ENCODE measurements at places on chromosomes 16 and 17.

GRCh38 chr17:46195217-46195855 is 2.1 kb upstream of the KANSL1 start:
- DNase-seq: no peak

GRCh38 chr16:81586977-81587625 is 142.5 kb downstream of the CMIP start:
- DNase-seq: no peak

- DNase-seq: no peak
Measured at GRCh38 chr17:68324114-68324513, 32.8 kb downstream of the ARSG start.

DNA sequence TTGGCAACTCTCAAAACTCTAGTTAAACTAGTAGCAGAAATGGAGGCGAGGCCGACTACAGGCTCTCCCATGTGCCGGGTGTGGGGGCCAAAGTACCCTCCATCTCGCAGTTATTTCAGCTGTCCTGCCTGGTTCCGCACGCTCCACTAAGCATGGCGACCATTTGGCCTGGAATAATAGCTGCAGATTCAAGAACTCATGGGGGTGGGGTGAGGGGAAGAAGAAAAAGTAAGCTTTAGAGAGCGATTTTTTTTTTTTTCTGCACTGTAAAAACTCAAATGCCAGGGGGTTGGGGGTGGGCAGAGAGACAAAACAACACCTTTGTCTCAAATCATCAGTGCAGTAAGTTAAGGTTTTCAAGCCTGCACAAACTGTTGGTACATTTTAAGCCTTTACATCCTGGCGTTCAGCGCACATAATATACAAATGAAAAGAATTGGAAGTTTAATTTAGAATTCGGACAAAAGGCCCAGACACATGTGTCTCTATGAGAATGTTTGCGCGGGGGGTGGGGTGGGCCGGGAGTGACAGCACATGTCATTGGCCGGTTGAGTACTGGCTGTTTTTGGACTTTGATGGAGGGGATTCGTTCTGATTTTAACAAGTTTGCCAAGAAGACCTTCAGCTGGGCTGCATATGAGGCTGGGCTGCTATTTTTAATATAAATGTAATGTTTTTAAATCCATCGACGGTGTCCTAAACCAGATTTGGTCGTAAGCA is 694.7 kb upstream of the SALL1 start:
- no peak for DNase-seq

GRCh38 chr17:56926704-56927103 is 12.9 kb upstream of the TRIM25 start:
- no peak for DNase-seq

- DNase-seq: no peak
Measured at GRCh38 chr17:58560511-58560910, 46.1 kb upstream of the MTMR4 start.

DNA sequence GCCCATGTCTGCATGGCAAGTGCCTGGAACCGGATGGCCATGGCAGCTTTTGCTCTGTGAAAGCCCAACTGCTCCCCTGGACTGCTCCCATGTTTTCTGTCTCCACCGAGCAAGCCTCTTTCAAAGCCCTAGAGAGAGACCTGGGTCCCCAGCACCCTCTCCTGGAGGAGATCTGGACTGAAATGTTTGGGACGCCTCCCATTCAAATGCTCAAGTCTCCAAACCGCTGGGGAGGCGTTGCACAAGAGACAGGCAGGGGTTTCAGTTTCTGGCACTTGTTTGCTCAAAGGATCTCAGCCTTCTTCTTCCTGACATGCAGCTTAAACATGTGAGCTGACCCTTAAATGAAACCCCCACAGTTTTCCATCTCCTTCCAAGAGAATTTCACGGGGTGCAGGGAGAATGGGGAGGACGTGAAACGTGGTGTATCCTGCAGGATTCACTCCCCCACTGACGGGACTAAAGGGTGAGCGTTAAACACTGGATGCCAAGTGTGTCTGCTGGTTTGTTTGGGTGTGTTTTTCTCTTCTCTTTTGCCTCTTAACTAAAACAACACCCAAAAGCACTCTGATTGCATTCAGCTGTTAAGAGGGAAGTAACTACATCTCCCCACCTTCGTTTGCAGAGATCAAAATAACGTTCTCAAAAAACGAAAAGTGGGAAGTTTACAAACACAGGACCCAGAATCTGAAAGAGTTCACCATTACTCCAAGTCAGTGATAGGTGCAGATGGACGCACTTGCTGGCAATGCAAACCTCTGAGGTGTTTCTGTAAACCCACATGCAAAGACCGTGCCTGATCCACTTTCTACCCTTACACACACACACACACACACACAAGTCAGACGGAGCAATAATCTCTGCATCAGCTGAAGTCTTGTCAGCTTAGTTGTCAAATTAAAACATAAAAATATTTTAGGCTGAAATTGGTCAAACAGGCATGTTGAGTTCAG is 256.9 kb downstream of the C16orf95 start:
- no peak for DNase-seq

DNA sequence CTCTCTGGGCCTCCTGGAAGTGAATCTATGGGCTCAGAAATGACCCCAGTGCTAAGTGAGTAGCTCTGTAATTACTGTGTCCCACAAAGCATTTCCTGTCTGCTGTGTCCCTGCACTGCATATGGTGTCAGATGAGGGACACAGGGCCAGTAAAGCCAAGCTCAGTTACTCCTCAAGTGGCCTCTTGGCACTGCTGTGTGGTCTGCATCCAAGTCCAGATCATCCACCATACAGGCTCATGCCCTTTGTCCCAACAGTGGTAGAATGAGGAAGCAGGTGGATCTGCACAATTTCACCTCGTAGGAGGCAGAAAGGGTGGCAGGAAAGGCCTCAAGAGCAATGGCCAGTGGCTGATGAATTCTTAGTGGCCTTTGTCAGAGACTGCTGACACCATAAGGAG is 146.8 kb downstream of the SOX9 start:
- DNase-seq: no peak

GRCh38 chr17:36938566-36939051 is 1.3 kb downstream of the LHX1 start:
- no peak for DNase-seq

- DNase-seq: no peak
Measured at GRCh38 chr16:35339337-35339736, 1879.9 kb downstream of the TP53TG3F start.

DNA sequence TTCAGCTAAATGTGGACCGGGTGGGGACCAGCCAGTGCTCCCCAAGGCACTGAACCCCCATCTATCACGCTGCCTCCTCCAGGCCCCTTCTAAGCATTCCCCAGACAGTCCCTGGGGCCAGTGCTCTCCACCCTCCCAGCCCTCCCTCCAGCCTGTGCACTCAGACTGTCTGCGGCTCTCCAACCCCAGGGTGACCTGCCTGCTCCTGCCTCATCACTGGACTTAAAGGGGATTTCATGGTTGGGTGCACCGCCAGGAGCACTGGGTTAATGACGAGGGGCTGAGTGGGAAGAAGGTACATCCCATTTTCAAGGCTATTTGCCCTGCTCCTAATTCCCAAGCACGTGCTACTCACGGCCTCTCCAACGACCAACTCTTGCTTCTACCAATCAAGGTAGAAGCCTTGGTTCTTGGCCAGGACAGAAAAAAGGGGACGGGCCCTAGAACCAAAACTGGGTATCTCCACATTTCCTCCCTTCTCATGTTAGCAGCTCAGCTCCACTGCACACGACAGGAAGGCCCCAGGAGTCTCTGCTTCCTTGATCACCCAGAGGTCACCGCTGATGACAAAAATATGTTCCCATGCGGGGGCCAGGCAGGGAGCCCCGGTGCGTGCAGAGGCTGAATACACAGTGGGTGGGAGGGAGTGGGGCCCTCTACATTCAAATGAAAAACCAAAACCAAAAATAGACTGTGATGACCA is 3.5 kb upstream of the ABR start:
- no peak for DNase-seq

DNA sequence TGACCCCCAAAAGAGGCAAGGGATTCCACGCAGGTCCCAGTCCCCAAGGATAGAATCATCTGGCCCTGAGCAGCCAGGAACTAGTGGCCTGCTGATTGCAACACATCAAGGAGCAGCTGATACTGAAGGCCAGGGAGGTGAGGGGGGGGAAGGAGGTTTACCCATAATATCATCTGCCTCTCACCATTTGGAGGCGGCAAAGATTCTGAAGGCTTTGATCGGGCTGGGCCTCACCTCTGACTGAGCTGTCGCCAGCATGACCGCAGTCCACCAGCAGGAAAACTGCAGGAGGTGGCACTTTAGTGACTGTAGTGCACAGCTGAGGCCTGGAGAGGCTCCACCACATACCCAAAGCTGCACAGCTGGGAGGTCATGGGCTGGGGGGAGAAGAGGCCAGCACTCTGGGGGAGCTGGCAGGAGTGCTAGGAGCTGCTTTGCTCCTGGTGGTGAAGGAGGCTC is 20.5 kb upstream of the ITGA3 start:
- DNase-seq: no peak

- no peak for DNase-seq
Measured at GRCh38 chr16:17374668-17375255, 96.0 kb downstream of the XYLT1 start.

DNA sequence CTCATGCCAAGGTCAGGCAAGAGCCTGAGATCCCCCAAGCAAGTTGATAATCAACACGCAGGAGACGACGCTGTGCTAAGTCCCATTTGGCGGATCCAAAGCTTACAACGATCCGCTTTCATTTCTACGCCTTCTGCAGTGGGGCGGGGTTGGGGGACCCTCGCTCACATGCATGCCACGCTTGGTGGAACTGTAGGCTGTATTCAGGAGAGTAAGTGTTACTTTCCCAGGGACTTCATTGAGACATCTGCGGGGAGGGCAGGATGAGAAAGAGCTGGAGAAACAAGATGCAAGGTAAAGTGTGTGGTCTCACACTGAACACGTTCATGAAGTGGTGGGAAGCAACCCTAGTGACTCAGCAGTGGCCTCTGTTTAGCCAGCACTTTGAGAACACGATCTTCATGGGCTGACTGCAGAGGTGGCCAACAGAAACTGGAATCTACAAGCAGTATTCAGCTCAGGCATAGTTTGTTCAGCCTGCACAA is 100.5 kb downstream of the XYLT1 start:
- DNase-seq: no peak

DNA sequence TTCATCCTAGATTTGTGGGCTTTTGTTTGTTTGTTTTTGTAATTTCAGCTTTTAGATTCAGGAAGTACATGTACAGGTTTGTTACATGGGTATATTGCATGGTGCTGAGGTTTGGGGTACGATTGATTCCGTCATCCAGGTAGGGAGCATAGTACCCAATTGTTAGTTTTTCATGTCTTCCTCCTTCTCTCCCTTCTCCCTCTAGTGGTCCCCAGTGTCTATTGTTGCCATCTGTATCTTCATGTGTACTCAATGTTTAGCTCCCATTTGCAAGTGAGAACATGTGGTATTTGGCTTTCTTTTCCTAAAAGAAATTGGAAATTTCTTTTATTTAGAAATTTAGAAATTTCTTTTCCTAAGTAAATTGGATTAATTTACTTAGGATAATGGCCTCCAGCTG is 37.1 kb upstream of the BCAS3 start:
- DNase-seq: no peak

DNA sequence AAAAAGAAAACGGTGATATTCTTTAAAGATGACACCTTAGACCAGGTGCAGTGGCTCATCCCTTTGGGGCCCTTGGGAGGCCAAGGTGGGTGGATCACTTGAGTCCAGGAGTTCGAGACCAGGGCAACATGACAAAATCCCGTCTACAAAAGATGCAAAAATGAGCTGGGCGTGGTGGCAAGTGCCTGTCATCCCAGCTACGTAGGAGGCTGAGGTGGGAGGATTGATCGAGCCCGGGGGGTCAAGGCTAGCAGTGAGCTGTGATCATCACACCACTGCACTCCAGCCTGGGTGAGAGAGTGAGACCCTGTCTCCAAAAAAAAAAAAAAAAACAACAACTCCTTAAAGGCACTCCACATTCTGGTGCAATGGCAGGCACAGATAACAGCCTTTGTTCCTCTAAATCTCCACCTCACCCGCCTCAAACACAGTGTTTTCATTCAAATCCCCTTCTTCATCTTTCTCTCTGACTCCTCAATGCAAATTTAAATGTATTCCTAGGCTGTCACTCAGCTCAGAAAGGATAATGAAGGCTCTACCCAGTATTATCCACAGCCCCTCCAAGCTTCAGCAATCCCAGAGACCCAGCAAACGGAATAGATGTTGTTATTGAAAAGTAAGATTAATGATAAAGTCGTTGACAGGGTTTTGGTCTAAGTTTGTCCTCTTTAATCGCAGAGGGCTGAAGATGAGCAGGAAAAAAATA is 56.2 kb upstream of the CACNG5 start:
- no peak for DNase-seq

- no peak for DNase-seq
Measured at GRCh38 chr17:49280061-49280460, 49.5 kb upstream of the PHOSPHO1 start.

- no peak for DNase-seq
Measured at GRCh38 chr16:1505912-1506311, 12.8 kb downstream of the TELO2 start.

- DNase-seq: no peak
Measured at GRCh38 chr16:4958510-4959438, 644 bp downstream of the SEC14L5 start.

DNA sequence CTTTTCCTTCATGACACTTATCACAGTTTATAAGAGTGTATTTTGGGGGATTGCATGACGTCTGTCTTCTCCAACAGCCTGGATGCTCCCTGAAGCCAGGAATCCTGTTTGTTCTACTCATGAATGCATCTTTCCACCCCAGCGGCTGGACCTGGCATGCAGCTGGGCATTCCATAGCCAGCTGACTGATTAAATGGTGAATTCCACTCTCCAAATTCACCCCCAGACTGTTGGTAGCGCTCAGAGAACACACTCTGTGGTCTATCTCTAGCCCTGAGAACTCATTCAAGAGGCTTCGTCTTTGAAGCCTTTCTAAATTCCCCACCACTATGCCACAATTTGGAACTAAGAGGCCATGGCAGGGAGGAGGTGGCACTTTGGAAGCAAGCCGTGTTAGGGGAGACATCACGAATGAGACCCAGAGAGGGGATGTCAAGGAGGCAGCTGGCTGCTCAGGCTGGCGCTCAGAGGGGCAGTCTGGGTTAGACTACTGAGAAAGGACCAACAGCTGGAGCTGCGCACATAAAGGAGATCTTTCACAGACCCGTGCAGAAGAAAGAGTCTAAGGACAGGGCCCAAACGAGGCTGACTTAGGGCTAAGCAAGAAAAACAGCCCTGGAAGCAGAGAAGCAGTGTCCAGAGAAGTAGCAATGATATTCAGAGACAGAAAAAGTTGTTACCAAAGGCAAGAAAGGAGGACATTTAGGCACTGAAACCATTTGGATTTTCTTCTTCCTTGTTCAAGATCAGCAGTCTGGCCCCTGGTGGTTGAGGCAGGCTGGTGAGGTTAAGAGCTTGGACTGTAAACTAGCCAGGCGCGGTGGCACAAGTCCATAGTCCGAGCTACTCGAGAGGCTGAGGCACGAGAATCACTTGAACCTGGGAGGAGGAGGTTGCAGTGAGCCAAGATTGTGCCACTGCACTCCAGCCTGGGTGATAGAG is 42.4 kb upstream of the ZNF629 start:
- no peak for DNase-seq

All from activated CD4-positive, CD25-positive, alpha-beta regulatory T cell (primary cell).